ENCODE measurements at places on chromosomes 2 and 18.

- DNase-seq: no peak
Observed at GRCh38 chr2:103959174-103960128, 894.5 kb upstream of the POU3F3 start.

GRCh38 chr2:96089356-96090195 lies 26.8 kb downstream of the ADRA2B start:
- no peak for DNase-seq

- peak; percentile 48 for DNase-seq
Observed at GRCh38 chr2:112481528-112482233, at the start of gene TTL. TSS of gene TTL (plus strand) at chr2:112482156. CDS start at chr2:112482345, 189 bp downstream.

- DNase-seq: no peak
Observed at GRCh38 chr2:165952741-165953211, 800 bp downstream of the TTC21B start.

DNA sequence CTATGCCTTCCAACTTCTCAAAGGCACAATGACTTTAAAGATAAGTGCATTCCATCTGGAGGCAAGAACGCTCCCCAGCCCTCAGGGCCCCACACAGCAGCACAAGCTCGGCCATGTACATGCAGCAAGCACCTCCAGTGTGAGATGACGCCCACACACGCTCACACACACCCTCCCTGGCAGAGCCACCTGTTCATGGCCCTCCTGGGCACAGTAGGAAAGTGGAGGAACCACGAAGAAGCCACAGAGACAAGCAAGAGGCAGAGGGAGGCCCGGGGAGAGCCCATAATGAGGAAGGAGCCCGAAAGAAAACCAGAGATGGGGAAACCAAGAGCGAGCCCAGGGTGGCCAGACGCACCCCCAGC lies 21.7 kb downstream of the BIN1 start:
- DNase-seq: no peak

DNA sequence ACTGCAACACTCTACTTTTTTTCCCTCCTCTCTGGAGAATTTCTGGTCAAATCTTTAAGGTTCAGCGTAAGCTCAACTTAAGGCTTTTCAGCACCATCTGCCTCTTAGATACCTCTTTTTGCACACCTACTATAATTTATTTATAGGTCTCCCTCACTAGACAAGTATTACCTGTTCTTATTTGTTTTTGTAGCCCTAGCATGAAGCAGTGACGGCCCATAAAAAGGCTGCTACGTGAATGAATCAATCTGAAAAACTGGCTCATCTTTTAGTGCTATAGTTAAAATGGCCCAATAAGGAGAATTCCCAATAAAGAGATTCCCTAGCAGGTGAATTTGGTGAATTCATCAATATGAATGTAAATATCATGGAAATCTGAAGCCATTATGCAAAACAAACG lies 6.5 kb downstream of the RNF149 start:
- DNase-seq: no peak

GRCh38 chr18:3585656-3586509 lies 135.9 kb downstream of the TGIF1 start:
- no peak for DNase-seq

GRCh38 chr2:239255628-239256349 lies 145.0 kb downstream of the HDAC4 start:
- no peak for DNase-seq

DNA sequence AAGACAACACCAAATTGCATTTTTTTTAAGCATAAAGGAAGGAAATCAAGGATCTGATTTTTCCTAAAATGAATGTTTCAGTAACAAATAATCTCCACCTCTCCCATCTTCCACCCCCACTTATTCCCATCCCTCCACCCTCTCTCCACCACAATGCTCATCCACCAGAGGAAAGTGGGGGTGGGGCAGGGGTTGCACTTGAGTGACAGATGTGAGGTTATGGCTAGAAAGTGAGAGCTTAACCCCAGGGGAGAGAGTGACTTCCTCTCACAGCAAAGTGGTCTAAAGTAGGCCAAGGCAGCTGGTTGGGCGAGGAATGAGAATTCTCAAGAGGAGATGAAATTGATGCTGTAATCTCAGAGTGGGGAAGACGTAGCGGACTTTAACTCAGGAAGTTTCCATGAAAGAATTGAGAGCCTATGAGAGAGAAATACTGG lies 104.7 kb downstream of the HNRNPLL start:
- no peak for DNase-seq

GRCh38 chr2:57432528-57432927 lies 614.1 kb upstream of the VRK2 start:
- DNase-seq: no peak

DNA sequence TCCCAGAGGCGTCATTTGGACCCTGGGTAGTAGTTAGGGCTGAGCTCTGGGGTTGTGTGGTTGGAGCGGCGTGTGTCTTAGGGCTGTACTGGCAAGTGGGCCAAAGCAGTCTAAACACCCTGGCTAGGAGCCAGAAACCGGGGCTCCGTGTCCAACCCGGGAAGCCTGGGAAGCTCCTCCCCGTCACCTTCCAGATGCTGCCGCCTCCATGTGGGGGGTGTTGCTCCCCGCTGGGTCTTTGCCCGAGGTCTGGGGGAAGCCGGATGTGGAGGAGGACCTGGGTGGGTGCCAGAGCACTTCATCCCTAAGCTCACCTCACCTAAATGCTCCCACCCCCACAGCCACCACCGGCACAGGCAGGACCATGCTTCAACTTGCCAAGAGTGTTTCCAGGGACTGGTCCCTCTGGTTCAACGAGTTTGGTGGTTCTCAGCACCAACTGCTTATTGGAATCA lies 25.4 kb downstream of the TET3 start:
- DNase-seq: no peak

GRCh38 chr2:65382776-65383357 lies 49.5 kb downstream of the SPRED2 start:
- DNase-seq: peak; percentile 65

- no peak for DNase-seq
Observed at GRCh38 chr18:79694895-79695213, 15.3 kb downstream of the CTDP1 start.

DNA sequence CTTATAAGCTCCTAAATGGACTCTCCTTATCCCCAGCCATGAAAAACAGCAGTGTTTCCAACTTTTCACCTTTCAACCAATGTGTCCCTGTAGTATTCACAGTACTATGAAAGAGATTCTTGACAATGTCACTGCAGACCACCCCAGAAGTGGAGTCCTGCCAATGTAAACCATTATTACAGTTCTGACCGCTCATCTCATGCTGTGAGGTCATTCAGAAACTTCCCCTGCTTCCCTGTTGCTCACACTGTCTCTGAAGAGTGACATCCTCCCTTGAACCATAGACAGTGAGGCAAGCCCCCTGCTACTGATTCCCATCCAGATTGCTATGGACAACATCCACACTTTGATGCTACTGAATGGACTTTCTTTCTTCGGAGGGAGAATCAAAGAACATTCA lies 1523.7 kb upstream of the ACVR2A start:
- DNase-seq: no peak
